Upper lobe of right lung (tissue), 1 donor: ENCODE measurements at places on chromosomes 11 and 22. TPM values are rescaled to one million over a fixed set of nuclear protein-coding genes. Genes with fewer than 3 reads are reported as not detected.

ZBTB16 gene
- 221 TPM for total RNA-seq

- DNase-seq: no peak
- no peak overlapping the region for H3K4me3 ChIP-seq
- H3K4me1 ChIP-seq: no peaks in the 10 kb centered on the region
- no peak overlapping the region for H3K27ac ChIP-seq
- no peaks in the 10 kb centered on the region for H3K36me3 ChIP-seq
- H3K27me3 ChIP-seq: no peaks in the 10 kb centered on the region
Measured at GRCh38 chr11:114354076-114354475, 46.2 kb downstream of the C11orf71 start.

GRCh38 chr22:44195189-44195871 is 14.6 kb downstream of the PARVG start:
- no peak overlapping the region for H3K4me3 ChIP-seq
- no peaks in the 10 kb centered on the region for H3K4me1 ChIP-seq
- H3K27me3 ChIP-seq: peaks cover under 1% of the 10 kb centered on the region
- DNase-seq: no peak
- no peaks in the 10 kb centered on the region for H3K36me3 ChIP-seq

DNA sequence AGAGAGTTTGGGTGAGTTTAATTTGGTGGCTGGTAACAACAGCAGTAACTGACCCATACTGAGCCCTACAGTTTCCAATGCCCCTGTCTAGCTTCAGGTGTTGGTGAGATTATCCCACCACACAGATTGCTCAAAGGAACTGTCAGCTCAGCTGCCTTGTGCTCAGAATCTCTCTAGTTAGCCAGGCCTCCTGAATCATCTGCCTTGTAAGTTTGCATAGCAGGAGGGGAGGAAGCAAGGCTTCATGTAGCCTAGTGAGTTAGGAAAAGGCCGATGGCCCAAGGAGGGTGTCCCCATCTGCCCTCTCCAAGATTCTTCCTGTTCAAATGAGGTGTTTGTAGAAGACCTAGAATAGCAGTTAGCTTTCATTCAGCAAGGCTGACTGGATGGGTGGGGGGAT is 74.3 kb downstream of the MICAL2 start:
- H3K4me1 ChIP-seq: peaks cover 37% of the 10 kb centered on the region
- peaks cover 7% of the 10 kb centered on the region for H3K36me3 ChIP-seq
- H3K27me3 ChIP-seq: no peaks in the 10 kb centered on the region
- no peak for DNase-seq
- no peak overlapping the region for H3K27ac ChIP-seq

DNA sequence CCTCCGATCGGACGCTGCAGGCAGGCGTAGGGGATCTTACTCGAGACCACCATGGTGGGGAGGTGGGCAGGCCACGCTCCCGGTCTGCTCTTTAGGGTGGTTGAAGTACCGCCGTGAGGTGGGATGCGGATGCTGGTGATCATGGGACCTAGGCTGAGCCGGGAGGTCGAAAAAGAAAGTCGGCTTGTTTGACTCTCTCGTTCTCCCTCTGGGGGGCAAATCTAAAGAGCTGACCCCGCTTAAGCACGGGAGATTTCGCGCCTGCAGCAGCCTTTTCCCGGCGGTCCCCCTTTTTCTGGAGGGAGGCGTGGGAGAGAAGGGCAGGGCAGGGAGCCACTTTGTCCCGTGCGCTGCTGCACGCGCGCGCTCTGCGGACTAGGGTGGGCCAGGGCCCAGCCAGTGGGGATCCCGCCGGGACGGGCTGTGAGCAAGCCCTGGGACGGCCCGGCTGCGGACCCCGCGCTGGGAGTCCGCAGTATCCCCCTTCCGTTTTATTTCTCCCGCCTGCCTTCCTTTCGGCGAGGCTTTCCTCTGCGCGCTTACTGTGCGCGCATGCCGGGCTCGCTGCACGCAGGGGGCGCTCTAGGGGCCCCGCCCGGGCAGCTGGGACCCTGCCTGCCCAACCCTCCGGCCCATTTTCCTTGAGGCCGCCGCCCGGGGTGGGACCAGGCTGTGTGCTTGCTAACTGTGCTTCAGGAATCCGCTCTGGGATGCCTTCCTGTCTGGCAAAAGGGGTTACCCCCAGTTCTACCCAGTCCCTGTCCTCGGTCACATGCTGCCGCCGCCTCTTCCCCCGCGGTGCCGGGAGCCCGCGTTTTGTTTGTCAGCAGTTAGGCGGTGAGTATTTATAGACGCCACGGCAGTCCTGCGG is 81.0 kb downstream of the PRR5L start:
- H3K4me1 ChIP-seq: peaks cover 14% of the 10 kb centered on the region
- DNase-seq: peak; percentile 74
- H3K36me3 ChIP-seq: peaks cover 5% of the 10 kb centered on the region
- H3K27me3 ChIP-seq: peaks cover 11% of the 10 kb centered on the region
- H3K4me3 ChIP-seq: peak overlapping the region; percentile 67

DNA sequence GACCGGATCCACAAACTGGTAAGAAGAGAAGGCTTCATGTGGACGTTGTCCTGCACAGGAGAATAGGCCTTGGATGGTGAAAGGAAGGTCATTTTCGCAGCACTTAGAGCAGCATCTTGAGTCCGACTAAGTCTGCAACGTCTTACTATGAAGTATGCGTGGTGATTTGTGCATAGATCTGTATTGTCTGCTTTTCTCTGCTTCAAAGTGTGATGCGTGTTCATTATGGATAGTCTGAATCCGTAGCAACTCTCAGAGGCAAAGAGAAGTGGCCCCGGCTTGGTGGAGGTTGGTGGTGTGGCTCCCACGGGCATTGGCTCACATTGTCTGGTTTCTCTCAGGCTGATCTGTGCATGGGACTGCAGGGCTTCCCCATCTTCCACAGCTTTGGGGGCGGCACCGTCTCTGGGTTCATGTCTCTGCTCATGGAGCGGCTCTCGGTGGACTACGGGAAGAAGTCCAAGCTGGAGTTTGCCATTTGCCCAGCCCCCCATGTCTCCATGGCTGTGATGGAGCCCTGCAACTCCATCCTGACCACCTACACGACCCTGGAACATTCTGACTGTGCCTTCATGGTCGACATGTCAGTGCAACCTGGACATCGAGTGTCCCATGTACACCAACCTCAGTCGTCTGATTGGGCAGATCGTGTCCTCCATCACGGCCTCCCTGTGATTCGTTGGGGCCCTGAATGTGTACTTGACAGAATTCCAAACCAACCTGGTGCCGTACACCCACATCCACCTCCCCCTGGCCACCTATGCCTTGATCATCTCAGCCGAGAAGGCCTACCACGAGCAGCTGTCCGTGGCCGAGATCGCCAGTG is 21.5 kb downstream of the LRRC74B start:
- no peaks in the 10 kb centered on the region for H3K4me1 ChIP-seq
- H3K36me3 ChIP-seq: no peaks in the 10 kb centered on the region

- no peak overlapping the region for H3K4me3 ChIP-seq
- no peak for DNase-seq
Measured at GRCh38 chr11:121446752-121447156, 5.4 kb upstream of the SORL1 start.

- peaks cover 6% of the 10 kb centered on the region for H3K4me1 ChIP-seq
- H3K4me3 ChIP-seq: no peak overlapping the region
- no peaks in the 10 kb centered on the region for H3K36me3 ChIP-seq
- no peak overlapping the region for H3K27ac ChIP-seq
- no peaks in the 10 kb centered on the region for H3K27me3 ChIP-seq
Measured at GRCh38 chr22:46637711-46638600, 17.8 kb downstream of the GRAMD4 start.
